AG09319 (cell line): ENCODE measurements at places on chromosomes 3 and 15.

DNA sequence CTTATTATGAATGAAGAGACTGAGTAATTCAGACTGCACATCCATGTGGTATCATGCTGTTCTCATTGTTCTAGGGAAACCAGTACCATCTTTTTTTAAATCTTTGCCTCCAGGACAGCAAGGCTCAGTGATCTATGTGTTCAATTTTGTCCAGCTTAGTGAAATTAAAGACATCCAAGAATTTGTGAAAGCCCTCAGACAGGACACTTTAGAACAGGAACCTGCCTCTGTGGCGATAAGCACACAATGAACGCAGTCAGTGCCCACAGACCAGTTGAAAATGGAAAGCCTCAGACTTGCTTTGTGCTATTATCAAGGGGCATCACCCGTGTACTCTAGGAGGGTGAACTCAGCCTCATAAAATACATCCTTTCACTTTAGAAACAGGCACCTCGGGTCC lies 20.1 kb downstream of the EID1 start:
- no peak for DNase-seq

GRCh38 chr3:160098926-160099626 lies 110.4 kb downstream of the IL12A start:
- no peak for DNase-seq

GRCh38 chr3:144810160-144810559 lies 838.5 kb downstream of the DIPK2A start:
- DNase-seq, result no peak

DNA sequence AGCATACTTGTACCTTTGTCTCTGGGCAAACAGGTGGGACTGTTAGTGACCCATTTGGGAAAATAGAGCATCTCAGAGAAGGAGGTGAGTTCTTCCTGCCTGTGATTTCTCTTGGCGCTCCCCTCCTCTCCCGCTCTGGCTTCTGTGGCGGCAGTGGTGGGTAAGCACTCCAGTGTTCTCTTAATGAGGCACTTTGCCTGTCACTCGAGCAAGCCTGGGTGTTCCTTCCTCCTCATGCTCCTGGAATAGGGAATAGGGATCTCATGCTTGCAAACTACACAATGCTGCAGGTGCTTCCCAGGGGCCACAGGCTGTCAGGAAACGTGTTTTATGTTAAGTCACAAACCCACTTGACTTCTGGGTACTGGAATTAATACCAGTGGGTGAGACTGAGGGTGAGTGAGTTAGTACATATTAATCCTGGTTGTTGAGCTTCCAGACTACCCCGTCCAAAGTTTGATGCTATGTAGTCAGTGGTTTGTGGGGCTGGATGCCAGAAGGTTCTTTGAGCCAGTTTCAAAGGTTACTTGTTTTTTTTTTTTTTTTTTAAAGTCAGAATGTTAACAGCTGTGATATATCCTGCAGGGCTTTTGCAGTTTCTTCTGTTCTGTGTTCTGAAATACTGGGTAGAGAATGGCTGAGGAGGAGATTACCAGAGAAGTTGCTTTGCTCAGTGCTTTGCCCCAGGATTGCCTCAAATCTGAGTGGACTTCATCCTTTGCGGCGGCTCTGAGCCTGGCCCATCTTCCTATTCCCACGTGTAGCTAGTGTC lies 30.5 kb downstream of the EDEM1 start:
- DNase-seq, result peak; percentile 35

- no peak for DNase-seq
These were observed 163.1 kb upstream of the GALNT15 start for GRCh38 chr3:16011376-16011775.

- DNase-seq, result no peak
These were observed 52.3 kb downstream of the PCSK6 start for GRCh38 chr15:101437209-101437608.
